CD4-positive, alpha-beta memory T cell (primary cell): ENCODE measurements at places on chromosomes 3 and 15.

GRCh38 chr3:125245521-125245920 lies 33.0 kb upstream of the SLC12A8 start:
- H3K4me3 ChIP-seq = no peak overlapping the region
- DNase-seq = no peak
- H3K27me3 ChIP-seq = no peaks in the 10 kb centered on the region
- no peak overlapping the region for H3K27ac ChIP-seq
- no peaks in the 10 kb centered on the region for H3K4me1 ChIP-seq
- H3K36me3 ChIP-seq = no peaks in the 10 kb centered on the region

DNA sequence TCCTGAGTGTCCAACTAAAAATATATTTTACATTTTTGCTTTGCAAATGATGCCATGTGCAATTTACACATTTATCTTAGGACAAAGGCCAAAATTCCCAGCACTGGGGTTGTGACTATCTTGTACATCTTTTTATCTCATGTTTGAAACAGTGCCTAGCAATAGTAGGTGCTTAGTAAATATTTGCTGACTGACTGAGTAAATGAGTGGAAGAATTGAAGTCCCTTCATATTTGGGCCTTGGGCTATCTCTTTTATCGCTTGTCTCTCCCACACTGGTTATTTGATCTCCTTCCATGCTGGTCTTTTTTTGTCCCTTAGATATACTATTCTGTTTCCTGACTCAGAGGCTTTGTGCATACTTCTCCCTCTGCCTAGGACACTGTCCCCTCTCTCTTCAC lies 213.1 kb upstream of the GOLGA6L4 start:
- DNase-seq = no peak
- H3K4me3 ChIP-seq = no peak overlapping the region
- H3K27ac ChIP-seq = no peak overlapping the region

- no peaks in the 10 kb centered on the region for H3K27me3 ChIP-seq
- peaks cover 7% of the 10 kb centered on the region for H3K4me1 ChIP-seq
- no peaks in the 10 kb centered on the region for H3K36me3 ChIP-seq
- DNase-seq = no peak
- H3K27ac ChIP-seq = no peak overlapping the region
Measured at GRCh38 chr3:197008436-197009209, 21.0 kb downstream of the MELTF start.

GRCh38 chr15:27219636-27220035 lies 248.7 kb downstream of the GABRG3 start:
- no peaks in the 10 kb centered on the region for H3K36me3 ChIP-seq
- no peak overlapping the region for H3K27ac ChIP-seq
- H3K4me3 ChIP-seq = no peak overlapping the region
- no peak for DNase-seq
- no peaks in the 10 kb centered on the region for H3K4me1 ChIP-seq

- no peaks in the 10 kb centered on the region for H3K36me3 ChIP-seq
- no peaks in the 10 kb centered on the region for H3K4me1 ChIP-seq
- H3K27me3 ChIP-seq = no peaks in the 10 kb centered on the region
- no peak overlapping the region for H3K27ac ChIP-seq
Measured at GRCh38 chr3:56368846-56369245, 99.4 kb downstream of the ERC2 start.

DNA sequence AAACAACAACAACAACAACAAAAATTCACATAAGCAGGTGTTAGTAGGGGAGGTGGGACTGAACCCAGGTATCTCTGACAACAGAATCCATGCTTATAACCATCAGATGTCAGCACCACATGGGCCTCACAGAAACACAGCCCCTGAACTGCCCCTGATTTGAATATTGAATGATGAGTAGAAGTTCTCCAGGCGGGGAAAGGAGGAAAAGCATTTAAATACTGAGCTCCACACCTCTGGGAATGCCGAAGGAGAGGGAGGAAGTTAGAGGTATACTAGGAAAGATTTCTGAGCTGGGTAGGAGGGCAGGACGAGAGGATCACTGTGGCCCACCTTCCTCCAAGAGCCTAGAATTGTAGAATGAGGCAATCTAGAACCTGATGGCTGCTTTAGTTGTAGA lies 31.9 kb upstream of the EIF4A2 start:
- DNase-seq = no peak

- no peaks in the 10 kb centered on the region for H3K27me3 ChIP-seq
- no peak for DNase-seq
- H3K27ac ChIP-seq = no peak overlapping the region
Measured at GRCh38 chr3:21260507-21260906, 490.5 kb downstream of the ZNF385D start.

DNA sequence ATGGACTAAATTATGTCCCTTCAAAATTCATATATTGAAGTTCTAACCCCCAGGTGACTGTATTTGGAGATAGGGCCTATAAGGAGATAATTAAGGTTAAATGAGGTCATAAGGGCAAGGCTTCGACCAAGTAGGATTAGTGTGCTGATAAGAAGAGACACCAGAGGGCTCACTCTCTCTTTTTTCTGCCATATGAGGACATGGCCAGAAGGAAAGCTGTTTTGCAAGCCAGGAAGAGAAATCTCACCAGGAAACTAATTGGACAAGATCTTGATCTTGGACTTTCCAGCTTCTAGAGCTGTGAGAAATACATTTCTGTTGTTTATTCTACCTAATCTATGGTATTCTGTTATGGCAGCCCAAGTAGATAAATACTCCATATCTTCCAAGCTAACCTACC lies 503.6 kb upstream of the NAALADL2 start:
- H3K27me3 ChIP-seq = no peaks in the 10 kb centered on the region
- no peaks in the 10 kb centered on the region for H3K36me3 ChIP-seq

DNA sequence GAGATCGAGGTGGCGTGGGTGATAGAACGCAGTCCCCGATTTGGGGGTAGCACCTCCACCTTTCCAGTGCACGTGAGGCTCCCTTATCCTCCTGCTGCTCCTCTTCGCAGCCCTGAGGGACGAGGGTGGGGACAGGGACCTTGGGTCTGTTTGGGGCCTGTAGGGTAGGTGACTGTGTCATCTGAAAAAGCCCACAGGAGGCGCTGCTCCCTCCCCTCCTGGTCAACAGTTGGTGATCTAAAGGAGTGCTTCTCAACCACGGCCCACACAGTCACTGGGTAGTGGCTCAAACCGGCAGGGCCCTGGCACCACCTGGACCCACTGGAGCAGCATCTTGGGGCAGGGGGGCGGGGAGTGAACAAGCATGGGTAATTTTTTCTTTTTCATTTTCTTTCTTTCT lies 7.1 kb downstream of the LRRK1 start:
- no peak overlapping the region for H3K27ac ChIP-seq
- peaks cover 2% of the 10 kb centered on the region for H3K27me3 ChIP-seq
- DNase-seq = no peak
- H3K36me3 ChIP-seq = no peaks in the 10 kb centered on the region

DNA sequence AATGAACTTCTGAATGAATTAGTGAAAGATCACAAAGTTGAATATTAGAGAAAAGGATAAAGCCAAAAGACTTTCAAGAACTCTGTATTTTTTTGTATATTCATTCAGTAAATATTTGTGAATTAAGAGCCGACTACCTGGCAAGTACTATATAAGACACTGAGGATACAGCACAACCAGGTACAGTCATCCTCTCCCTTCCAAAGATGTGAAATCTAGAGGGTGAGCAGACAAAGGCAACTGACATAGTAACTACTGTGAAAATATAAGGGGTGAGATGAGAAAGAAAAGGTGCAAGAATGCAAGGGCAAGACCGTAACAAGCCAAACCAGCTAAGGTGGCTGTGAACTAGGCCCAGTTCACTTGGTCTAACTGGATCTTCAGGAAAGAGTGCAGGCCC lies 974.6 kb upstream of the CFAP20DC start:
- no peaks in the 10 kb centered on the region for H3K36me3 ChIP-seq
- peaks cover 26% of the 10 kb centered on the region for H3K4me1 ChIP-seq
- DNase-seq = no peak
- H3K4me3 ChIP-seq = no peak overlapping the region
- H3K27ac ChIP-seq = no peak overlapping the region

- H3K4me1 ChIP-seq = no peaks in the 10 kb centered on the region
- no peaks in the 10 kb centered on the region for H3K36me3 ChIP-seq
- no peaks in the 10 kb centered on the region for H3K27me3 ChIP-seq
- DNase-seq = no peak
- no peak overlapping the region for H3K27ac ChIP-seq
Measured at GRCh38 chr15:100439514-100439913, 89.2 kb downstream of the CERS3 start.

- H3K36me3 ChIP-seq = no peaks in the 10 kb centered on the region
- H3K27me3 ChIP-seq = no peaks in the 10 kb centered on the region
- DNase-seq = peak; percentile 64
- H3K4me1 ChIP-seq = peaks cover 3% of the 10 kb centered on the region
- H3K4me3 ChIP-seq = no peak overlapping the region
Measured at GRCh38 chr15:80970018-80970657, 19.5 kb downstream of the MESD start.

GRCh38 chr15:89876396-89877082 lies 17.3 kb downstream of the AP3S2 start:
- H3K27ac ChIP-seq = no peak overlapping the region
- H3K27me3 ChIP-seq = no peaks in the 10 kb centered on the region
- H3K36me3 ChIP-seq = peaks cover 3% of the 10 kb centered on the region
- H3K4me3 ChIP-seq = no peak overlapping the region
- no peak for DNase-seq

DNA sequence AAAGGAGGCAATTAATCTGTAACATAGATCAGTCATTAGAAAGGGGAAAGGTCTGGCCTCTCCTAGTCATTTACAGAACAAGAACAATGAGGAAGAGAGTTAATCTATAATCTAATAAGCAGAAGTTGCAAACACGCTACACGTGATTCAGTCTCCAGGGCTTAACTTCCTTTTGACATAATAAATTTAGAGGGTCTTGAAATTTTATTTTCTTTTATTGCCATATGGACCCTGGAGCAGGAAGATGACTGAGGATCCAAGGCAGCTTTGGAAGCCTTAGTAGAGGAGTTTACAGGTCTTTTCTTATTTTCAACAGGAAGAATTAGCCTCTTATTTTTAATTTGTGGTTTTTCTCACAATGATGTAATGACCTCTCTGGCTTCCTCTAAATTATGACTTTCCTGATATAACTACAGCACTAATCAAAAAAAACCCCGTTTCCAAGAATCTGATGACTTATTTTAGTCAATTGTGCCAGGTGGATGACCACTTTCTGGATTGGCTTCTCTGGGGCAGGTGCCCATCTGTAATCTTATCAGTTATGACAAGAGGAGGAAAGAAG lies 32.2 kb downstream of the ADGRG7 start:
- no peak overlapping the region for H3K4me3 ChIP-seq
- no peak overlapping the region for H3K27ac ChIP-seq
- no peaks in the 10 kb centered on the region for H3K36me3 ChIP-seq

- DNase-seq = no peak
- no peak overlapping the region for H3K4me3 ChIP-seq
- H3K4me1 ChIP-seq = peaks cover 3% of the 10 kb centered on the region
- no peaks in the 10 kb centered on the region for H3K27me3 ChIP-seq
- H3K36me3 ChIP-seq = no peaks in the 10 kb centered on the region
Measured at GRCh38 chr3:71903112-71903495, 118.2 kb upstream of the PROK2 start.

GRCh38 chr3:150370999-150371398 lies 37.1 kb upstream of the TSC22D2 start:
- no peaks in the 10 kb centered on the region for H3K4me1 ChIP-seq
- no peak overlapping the region for H3K4me3 ChIP-seq
- H3K27me3 ChIP-seq = no peaks in the 10 kb centered on the region

DNA sequence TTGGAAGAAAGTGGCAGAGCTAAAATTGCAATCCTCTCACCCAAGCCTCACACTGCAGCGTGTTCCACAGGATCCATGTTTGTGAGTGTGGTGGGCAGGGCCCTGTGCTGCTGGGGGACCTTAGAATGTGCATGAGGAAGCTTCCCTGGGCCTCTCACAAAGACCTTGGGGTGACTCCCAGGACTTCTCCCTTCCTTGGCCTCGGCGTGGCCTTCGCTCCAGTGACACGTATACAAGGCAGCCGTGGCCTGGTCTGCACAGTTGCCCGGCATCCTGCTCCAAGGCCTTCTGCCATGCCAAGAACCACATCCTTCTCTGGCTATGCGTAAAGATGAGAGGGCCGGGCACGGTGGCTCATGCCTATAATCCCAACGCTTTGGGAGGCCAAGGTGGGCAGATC lies 196.4 kb downstream of the UACA start:
- H3K27me3 ChIP-seq = no peaks in the 10 kb centered on the region
- no peaks in the 10 kb centered on the region for H3K36me3 ChIP-seq
- no peak for DNase-seq
- no peaks in the 10 kb centered on the region for H3K4me1 ChIP-seq
- H3K27ac ChIP-seq = no peak overlapping the region

- no peak overlapping the region for H3K4me3 ChIP-seq
- H3K27ac ChIP-seq = no peak overlapping the region
- no peak for DNase-seq
- H3K27me3 ChIP-seq = no peaks in the 10 kb centered on the region
- peaks cover 21% of the 10 kb centered on the region for H3K36me3 ChIP-seq
Measured at GRCh38 chr15:44596511-44597010, 59.6 kb downstream of the EIF3J start.

- no peaks in the 10 kb centered on the region for H3K27me3 ChIP-seq
- peaks cover 21% of the 10 kb centered on the region for H3K4me1 ChIP-seq
- DNase-seq = no peak
- peaks cover 5% of the 10 kb centered on the region for H3K36me3 ChIP-seq
- no peak overlapping the region for H3K4me3 ChIP-seq
- H3K27ac ChIP-seq = no peak overlapping the region
Measured at GRCh38 chr3:94076055-94076454, 13.2 kb downstream of the NSUN3 start.

- no peak for DNase-seq
- no peaks in the 10 kb centered on the region for H3K27me3 ChIP-seq
- no peak overlapping the region for H3K4me3 ChIP-seq
Measured at GRCh38 chr3:107356706-107357105, 20.5 kb upstream of the CCDC54 start.

DNA sequence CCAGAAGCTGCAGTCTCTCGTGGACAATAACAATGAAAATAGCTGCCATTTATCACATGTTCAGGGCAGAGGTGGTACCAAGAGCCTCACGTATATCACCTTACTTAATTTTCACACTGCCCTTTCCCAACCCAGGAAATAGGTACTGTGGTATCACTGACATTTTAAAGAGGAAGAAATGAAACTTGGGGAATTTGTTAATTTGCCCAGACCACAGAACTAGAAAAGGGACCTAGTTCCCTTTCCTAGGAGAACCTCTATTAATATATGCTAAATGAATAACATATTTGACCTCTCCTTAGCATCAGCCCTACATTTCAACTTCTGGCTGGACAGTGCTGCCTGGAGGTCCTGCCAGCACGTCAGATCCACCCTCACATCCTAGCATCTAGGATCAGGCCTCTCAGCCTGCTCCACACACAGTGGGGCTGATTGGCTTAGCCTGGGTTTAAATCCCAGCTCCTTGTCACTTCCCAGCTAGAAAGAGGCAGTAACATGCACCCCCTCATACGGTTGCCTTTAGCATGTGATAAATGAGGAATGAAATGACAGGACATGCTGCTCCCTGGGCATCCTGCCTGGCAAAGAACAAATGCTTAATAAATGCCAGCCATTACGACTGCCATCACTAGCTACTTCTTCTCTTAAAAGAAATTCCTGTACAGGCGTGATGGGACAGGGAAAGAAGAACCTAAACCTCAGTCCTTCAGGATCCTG lies 95.1 kb upstream of the TNFAIP8L3 start:
- peaks cover 7% of the 10 kb centered on the region for H3K4me1 ChIP-seq
- no peak overlapping the region for H3K4me3 ChIP-seq
- no peaks in the 10 kb centered on the region for H3K36me3 ChIP-seq
